ENCODE measurements at places on chromosomes 1 and 21. TPM values are rescaled to one million over a fixed set of nuclear protein-coding genes. Genes with fewer than 3 reads are reported as not detected.

Gene CPTP
- 21.0 TPM for total RNA-seq

Gene NGF
- total RNA-seq, result 0.93 TPM

Gene RXRG
- not detected for total RNA-seq

Gene NKAIN1
- 1.1 TPM for total RNA-seq

Gene FCGR1A
- not detected for total RNA-seq

Gene MROH7
- not detected for total RNA-seq

Gene MROH9
- total RNA-seq, result not detected

Gene STMN1
- 202 TPM for total RNA-seq

Gene GPATCH4
- total RNA-seq, result 88.6 TPM

Gene WDR4
- total RNA-seq, result 30.5 TPM

Gene RNU1-3
- total RNA-seq, result not detected

Gene ACOT11
- total RNA-seq, result 2.4 TPM

Gene BTBD19
- 1.8 TPM for total RNA-seq

Gene MAP3K21
- 10.5 TPM for total RNA-seq

Gene ANKRD45
- total RNA-seq, result not detected

Gene KLHDC8A
- 1.1 TPM for total RNA-seq
